ENCODE measurements at places on chromosomes 7 and 10.
A peak's percentile ranks its signal among the peaks of the same experiment; 100 is the strongest.

DNA sequence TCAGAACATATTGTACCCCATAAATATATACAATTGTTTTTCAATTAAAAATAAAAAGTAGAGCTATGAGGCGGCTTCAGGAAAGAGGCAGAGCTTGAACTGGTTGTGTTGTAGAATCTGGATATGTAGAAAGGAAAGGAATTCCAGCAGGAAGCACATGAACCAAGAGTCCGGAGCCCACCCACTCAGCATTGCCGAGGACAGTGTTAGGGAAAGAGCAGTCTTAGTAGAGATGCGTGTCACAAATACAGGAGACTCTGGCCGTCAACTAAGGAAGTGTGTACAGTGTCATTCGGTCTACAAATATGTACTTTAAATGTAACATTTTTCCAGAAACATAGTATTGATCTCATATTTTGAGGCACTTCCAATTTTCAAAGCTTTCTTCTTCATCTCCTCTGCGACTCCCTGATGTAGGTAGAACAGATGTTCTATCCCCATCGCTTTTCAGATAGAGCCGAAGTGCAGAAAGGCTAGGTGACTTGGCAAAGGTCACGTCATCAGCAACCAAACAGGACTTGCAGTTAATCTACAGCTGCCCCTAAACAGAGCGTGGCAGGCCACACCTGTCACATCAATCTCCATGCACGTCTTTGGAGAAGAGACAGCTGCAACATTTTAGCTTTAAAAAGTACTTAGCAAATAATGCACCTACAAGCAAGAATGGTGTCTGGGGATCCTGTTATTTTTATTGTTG is 25.3 kb upstream of the GJD4 start:
- DNase-seq = no peak

GRCh38 chr10:112639298-112639697 is 192.3 kb downstream of the VTI1A start:
- DNase-seq = no peak

- DNase-seq = no peak
Observed at GRCh38 chr10:36538953-36539586, 586.3 kb upstream of the ANKRD30A start.

DNA sequence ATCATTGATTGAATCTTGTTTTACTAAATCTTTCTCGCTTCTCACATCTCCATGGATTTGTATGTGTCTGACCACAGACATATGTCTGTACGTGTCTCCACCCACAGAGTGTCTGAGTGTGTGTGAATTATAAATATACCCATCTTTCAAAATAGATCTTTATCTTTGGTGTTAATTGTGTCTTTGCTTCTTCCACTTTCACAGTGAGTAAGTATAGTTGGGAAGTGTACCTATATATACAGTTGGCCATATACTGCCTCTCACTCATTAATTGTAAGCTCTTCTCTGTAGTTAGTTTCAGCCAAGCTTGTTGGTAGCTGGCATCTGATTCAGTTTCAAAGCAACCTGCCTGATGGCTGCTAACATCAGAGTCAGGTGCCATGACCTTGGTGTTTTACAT is 18.4 kb downstream of the EEPD1 start:
- DNase-seq = no peak

GRCh38 chr7:47480576-47481538 is 101.1 kb downstream of the TNS3 start:
- DNase-seq = no peak

DNA sequence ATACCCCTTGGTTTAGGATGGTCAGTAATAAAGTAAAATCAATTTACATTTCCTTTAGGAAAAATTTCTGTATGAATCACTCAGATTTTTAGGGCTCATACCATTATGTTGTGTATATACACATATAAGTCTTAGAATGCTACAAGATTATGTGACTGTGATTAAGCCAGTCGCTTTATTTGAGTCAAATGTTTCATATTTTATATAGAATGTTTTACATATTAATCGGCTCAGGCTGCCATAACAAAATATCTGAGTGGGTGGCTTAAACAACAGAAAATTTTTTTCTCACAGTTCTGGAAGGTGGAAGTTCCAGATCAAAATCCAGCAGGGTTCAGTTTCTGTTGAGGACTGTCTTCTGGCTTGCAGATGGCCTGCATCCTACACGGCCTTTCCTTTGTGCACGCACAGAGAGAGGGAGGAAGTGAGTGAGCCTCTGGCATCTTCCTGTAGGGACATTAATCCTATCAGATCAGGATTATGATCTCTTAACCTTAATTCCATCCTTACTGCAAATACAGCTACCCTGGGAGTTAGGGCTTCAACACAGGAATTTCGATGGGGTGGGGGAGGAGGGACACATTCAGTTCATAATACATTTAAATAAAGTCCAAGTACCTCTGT is 198.0 kb downstream of the PHF14 start:
- DNase-seq = no peak

GRCh38 chr10:437698-438490 is 251.6 kb downstream of the DIP2C start:
- no peak for DNase-seq

GRCh38 chr7:90433221-90433620 is 30.0 kb downstream of the CLDN12 start:
- DNase-seq = no peak

GRCh38 chr10:1315178-1315577 is 259.0 kb downstream of the WDR37 start:
- no peak for DNase-seq

- DNase-seq = no peak
Observed at GRCh38 chr10:103280031-103280430, 3.1 kb downstream of the INA start.

- DNase-seq = no peak
Observed at GRCh38 chr10:3886641-3887251, 101.7 kb upstream of the KLF6 start.

DNA sequence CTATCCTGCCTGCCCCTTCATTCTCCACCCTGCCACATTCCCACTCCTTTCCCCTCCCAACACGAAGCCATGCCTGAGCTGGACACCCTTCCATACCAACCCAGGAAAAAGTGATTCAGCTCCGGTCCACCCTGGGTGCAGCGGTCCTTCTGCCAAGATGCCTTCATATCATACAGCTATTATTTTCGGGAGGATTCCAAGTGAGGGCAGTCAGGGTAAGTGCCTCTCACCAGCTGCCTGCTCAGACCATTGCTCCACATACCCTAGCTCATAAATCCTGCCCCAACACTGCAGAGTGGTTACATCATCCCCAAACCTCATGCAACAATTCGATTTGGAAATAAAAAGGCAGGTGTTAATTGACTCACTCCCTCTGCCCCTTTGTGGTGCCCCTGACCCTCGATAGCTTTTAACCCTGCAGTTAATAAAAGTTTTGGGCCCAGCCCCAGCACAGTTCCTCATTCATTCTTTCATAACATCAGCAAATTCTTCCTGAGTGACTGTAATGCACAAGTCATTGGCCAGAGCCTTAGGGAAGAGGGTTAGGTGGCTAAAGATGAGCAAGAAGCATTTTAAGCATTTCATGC is 42.6 kb downstream of the ZNF503 start:
- no peak for DNase-seq

DNA sequence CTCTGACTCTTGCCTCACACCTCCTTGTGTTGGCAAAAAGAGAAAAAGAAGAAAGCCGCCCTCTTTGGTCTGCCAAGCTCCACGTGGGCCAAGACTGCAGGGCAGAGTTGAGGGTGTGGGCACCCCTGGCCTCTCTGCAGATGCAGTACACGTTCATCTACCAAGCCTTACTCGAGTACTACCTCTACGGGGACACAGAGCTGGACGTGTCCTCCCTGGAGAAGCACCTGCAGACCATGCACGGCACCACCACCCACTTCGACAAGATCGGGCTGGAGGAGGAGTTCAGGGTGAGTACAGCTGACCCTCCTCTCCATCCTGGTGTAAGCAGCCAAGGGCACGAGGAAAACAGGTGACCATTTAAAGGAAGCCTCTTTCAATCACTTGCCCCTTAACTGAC is 56.1 kb downstream of the MKI67 start:
- no peak for DNase-seq

DNA sequence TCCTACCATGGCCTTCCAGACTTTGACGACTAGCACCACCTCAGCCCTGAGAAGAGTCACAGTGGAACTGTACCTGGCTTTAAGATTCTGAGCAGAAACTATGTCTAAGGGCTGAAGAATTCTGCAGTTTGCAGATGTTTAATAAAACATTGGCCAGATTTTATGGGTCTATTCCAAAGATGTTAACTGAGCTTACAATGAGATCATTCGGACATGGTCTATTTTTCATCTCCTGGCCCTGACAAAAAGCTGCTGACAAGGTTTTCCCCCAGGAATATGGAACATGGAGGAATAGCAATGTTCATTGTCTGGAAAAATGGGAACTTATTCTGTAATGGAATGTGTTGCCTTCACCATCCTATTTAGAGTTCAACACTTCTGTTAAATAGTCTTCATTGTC is 66.4 kb downstream of the PTF1A start:
- DNase-seq = no peak

GRCh38 chr7:23377134-23377533 is 78.0 kb downstream of the MALSU1 start:
- no peak for DNase-seq

GRCh38 chr7:121202834-121203233 is 126.0 kb upstream of the WNT16 start:
- DNase-seq = no peak

GRCh38 chr7:136104269-136104603 is 127.1 kb upstream of the MTPN start:
- DNase-seq = no peak

GRCh38 chr10:117215079-117215478 is 17.8 kb downstream of the KCNK18 start:
- DNase-seq = no peak

GRCh38 chr10:58967551-58968388 is 208.7 kb upstream of the PHYHIPL start:
- DNase-seq = no peak

- DNase-seq = no peak
Observed at GRCh38 chr10:35643151-35644049, 1.3 kb upstream of the FZD8 start.

DNA sequence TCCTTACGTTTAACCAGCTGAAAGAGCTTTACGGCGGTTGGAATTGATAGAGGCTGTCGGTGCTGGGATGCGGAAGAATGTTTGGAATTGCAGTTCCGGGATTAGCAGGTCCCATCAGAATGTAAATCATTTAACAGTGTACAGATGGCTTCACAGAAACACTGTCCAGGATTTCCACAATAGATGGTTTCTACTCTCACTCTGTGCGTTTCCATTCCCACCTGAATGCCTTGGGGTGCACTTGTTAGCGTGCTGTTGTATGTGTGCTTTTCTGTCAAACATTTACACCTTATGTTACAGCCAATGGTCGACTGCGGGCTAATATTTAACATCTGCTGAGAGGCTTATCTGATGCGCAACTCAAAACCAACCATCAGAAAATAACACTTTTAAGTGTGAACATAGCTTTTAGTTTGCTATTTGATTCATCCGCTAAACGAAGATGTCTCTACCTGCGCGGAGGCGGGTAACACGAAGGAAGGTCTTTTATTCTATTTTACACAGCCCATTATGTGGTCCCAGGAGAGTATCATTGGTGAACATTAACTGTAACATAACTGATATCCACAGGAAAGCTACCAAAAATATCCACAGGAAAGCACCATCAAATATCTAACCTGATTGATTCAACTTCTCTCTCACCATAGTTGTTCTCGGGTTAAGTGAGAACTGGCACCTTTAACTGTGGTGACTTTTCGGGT is 179.0 kb downstream of the PRPF18 start:
- no peak for DNase-seq

DNA sequence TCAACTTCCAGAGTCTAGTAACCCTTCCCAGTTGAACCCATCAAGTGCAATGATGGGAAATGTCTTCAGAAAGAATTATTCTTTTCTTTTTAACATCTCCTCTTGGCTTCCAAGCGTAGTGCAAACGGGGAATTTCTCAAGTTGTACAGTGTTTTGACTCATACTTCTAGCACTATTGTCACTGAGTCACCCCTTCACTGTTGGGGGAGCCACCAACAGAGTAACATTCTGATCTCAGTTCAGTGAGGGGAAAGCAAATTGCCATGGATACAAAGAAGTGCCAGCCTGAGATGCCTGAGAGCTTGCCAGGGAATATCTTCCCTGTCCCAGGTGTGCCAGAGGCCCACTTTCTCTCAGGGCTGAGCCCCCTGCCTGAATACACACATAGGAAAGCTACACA is 31.0 kb downstream of the CYP3A5 start:
- no peak for DNase-seq

GRCh38 chr10:119301397-119301796 is 94.0 kb downstream of the GRK5 start:
- peak; percentile 41 for DNase-seq

DNA sequence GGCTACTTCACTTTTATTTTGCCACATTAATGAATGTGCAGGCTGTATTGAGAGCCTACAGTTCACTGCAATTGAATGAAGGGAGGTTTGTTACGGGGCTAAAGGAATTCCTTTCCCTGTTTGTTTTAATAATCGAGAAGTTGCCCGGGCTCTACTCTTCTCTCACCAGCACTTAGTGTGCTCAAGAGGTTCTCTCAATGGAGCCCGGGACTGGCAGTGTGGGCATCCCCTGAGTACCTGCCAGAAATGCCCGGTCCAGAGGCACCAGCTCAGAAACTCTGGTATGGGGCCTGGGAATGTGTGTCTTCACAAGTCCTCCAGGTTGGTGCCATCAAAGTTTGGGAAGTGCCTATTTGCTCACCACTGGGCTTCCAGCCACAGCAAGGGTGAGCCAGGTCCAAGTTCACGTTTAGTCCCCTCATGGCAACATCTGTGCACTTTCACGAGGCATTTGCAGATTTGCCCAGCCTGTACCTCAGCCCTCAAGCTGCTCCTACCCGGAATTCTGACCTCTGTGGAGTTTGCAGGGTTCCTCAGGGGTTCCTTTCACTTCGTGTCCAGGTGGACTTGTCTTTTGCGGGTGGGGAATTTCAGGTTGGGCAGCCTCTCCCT is 622.4 kb downstream of the SDK1 start:
- DNase-seq = no peak

DNA sequence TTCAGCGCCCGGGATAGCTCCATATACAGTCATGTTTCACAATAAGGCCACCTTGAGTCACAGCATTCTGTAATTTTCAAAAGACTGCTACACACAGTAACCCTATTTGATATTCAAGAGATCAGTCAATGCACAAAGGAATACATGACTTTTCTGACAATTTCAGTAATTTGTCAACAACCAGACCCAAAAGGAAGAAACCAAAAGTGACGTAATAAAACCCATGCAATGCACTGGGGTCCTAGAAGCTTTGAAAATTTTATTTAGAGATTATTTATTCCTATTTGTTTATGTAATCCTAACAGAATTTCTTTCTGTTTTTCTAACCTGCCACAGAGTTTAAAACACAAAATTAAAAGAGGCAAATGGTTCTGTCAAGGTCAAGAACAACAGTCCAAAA is 421.2 kb downstream of the DPP6 start:
- DNase-seq = no peak

DNA sequence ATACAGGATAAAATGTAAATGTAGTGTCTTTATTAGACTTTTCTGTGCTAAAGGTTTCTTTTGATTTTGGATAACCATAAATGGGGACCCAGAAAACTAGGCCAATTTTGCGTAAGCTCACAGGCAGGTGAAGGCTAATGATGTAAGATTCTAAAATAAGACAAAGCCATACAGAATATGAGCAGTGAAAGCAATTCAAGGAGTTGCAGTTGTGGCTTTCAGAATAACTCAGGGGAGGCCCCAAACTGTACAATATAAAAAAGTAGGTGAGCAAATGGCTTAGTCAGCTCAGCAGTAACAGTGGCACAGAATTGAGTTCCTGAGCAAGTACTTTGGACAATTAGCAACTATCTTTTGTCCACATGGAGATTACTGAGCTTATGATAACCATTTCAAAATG is 81.7 kb upstream of the NRP1 start:
- DNase-seq = no peak
